NCI-H1417 (cell line): ENCODE measurements at places on chromosomes 6 and 20.
A peak's percentile ranks its signal among the peaks of the same experiment; 100 is the strongest.

GRCh38 chr6:158609455-158610155, 34.9 kb downstream of the DYNLT1 start:
- no peak for DNase-seq

DNA sequence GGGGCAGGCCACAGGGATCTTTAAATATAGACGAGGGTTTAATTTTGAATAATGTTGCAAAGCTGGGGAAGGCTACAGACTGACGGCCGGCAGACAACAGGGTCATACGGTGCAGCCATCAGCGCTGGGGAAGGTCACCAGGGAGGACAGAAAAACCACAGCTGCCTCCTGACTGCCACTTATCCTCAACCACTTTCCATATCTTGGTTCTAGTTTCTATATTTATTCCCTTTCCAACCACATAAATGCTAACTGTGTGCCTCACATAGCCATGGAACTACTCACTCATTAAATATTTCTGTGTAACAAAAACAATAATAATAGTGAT, 85.7 kb upstream of the AGPAT4 start:
- no peak for DNase-seq

- DNase-seq: no peak
Measured at GRCh38 chr6:142671791-142672190, 273.2 kb downstream of the HIVEP2 start.

- DNase-seq: peak; percentile 5
Measured at GRCh38 chr6:4848382-4849068, 72.3 kb downstream of the CDYL start.

DNA sequence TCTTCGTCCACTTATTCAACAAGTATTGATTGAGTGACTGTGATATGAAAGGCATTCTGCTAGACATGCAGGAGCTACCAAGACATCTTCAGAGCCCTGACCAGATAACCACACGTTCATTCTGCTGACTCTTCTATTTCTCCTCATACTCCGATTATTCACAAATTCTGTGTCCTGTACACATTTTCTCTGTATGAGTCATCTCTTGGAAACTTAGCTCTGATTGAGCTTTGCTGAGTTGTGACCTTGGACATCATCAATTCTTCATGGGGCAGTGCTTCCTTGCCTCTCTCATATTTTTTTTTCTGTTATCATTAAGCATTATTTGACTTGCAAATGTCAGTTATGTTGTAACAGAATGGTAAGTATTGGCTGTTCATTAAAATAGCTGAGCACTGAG, 351.6 kb upstream of the CNR1 start:
- DNase-seq: no peak

GRCh38 chr6:37391120-37391519, 37.3 kb downstream of the RNF8 start:
- no peak for DNase-seq

- DNase-seq: no peak
Measured at GRCh38 chr6:142238881-142239280, 62.9 kb upstream of the ADGRG6 start.

DNA sequence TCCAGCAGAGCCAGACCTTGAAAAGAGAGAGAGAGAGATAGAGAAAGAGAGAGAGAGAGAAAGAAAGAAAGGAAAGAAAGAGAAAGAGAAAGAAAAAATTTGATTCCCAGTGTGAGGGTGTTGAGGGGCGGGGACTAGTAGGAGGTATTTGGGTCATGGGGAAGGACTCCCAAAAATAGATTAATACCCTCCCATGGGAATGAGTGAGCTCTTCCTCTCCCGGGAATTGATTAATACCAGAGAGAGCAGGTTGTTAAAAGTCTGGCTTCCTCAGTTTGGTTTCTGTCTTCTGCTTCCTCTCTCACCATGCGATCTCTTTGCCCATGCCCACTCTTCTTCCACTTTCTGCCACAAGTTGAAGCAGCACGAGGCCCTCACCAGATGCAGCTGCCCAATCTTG, 28.8 kb upstream of the CFAP206 start:
- DNase-seq: no peak

GRCh38 chr6:109660526-109661320, 30.3 kb downstream of the AK9 start:
- no peak for DNase-seq

GRCh38 chr20:43536817-43537440, 21.9 kb upstream of the SGK2 start:
- no peak for DNase-seq

DNA sequence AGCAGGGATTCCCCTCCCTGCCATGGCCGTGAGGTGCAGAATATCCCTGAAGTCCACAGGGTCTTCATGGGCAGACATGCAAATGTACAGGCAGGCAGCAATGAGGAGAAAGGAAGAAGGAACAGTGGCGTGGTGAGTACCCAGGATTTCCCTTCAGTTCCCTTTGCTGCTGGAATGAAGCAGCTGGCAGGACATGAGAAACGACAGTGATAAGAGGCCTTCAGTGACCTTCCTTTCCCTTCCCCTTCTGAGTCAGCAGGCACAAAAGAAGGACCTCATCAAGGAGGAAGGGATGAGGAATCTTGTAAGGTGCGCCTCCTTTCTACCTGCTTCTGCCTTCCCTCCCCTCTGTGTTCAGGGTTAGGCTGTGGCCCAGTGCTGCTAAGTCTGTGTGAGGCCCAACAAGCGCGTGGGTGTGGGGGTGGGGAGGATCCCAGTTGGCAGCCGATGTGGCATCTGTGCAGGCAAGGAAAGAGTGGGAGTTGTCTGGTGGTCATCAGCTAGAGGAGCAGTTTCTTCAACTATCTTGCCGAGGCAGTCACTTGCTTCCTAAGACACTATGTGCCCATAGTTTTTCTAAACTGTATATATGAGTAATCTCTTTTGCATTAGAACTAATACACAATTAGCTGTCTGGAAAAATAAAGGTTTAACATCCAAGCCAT, 29.5 kb upstream of the FBXO9 start:
- no peak for DNase-seq

GRCh38 chr20:3603108-3603507, 60.1 kb downstream of the GFRA4 start:
- no peak for DNase-seq
